ENCODE measurements at places on chromosomes 1 and 21.

GRCh38 chr1:5597171-5597850 lies 394.9 kb downstream of the NPHP4 start:
- DNase-seq: no peak

DNA sequence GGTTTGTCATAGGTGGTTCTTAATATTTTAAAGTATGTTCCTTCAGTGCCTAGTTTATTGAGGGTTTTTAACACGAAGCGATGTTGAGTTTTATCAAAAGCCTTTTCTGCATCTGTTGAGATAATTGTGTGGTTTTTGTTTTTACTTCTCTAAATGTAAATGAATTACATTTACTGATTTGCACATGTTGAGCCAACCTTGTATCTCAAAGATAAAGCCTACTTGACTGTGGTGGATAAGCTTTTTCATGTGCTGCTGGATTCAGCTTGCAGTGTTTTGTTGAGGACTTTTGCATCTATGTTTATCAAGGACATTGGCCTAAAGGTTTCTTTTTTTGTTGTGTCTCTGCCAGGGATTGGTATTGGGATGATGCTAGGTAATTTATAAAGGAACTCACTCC lies 142.5 kb downstream of the PRDM2 start:
- DNase-seq: no peak

DNA sequence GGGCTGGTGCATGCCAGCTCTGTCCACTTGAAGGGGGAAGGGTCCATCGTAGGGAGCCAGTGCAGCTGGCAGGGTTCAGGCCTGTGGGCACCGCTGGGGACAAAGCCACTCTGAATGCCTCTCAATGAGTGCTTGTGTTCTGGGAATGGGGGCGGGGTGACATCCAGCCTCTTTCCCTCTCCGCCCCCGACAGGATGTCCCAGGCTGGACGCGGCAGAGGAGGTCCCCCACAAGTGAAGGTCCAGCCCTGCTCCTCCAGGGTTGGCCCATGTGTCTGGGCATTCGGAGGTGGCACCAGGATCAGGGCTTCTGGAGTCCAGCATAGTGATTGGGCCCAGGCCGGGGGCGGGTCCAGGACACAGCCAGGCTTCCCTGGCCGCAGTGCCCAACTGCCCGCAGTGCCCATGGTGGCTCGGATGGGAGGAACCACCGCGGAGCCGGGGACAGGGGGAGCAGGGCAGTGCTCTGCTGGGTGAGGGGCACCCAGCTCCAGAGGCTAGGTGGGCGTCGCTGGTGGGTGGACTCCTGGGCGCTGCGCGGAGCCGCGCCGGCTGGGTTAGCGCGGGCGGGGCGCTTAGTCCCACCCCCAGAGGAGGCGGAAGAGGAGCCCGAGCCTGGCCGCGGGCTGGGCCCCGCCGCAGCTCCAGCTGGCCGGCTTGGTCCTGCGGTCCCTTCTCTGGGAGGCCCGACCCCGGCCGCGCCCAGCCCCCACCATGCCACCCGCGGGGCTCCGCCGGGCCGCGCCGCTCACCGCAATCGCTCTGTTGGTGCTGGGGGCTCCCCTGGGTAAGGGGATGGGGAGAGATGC lies at the start of gene SHISA4:
Gene SHISA4, plus strand, starts transcription at position 617 of the 808 bp plus-strand sequence. Its CDS starts 97 bp downstream, at position 714.
- no peak for DNase-seq

DNA sequence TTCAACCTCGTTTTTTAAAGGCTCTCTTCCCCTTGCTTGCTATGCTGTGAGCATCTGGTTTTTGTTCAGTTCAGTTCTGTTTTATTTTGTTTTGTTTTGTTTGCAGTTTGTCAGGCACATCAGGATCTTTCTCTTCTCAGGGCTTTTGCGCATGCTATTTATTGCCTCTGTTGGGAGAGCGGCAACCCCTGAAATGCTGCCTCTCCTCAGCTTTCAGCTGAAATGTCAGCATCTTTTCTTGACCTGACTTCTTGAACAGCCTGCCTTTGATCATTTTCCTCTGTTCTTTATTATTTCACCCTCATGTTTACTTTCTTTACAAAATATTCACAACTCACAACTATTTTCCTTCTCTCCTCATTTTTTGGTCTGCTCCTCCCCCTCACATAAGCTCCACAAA lies 50.4 kb upstream of the RC3H1 start:
- no peak for DNase-seq

GRCh38 chr1:14511166-14511680 lies 87.3 kb upstream of the KAZN start:
- no peak for DNase-seq

- DNase-seq: no peak
These were observed 209.5 kb downstream of the RPS6KC1 start for GRCh38 chr1:213260311-213261075.

Data from stimulated activated CD8-positive, alpha-beta memory T cell treated with anti-CD3 and anti-CD28 coated beads, Interleukin-2, amount 100 ng/mL, for 1 hour (primary cell).